ENCODE measurements at places on chromosomes 6 and 20.

DNA sequence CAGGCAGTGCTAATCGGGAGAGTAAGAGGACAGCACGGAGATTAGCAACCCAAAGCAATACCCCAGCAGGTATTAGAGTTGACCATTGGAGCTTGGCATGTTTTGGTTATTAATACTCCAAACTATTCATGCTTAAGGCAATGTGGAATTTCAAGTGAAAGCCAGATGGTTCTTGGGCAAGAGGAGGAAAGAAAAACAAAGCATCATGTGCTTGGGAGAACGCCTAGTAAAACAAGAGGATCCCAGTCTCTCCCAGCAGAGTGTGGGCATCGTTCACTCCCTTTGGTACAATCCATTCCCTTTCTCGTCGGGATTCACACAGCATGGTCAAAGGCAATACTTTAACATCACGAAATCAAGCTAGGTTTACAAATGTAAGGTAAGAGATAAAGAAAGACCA lies 349.8 kb downstream of the PRKN start:
- no peak for DNase-seq

DNA sequence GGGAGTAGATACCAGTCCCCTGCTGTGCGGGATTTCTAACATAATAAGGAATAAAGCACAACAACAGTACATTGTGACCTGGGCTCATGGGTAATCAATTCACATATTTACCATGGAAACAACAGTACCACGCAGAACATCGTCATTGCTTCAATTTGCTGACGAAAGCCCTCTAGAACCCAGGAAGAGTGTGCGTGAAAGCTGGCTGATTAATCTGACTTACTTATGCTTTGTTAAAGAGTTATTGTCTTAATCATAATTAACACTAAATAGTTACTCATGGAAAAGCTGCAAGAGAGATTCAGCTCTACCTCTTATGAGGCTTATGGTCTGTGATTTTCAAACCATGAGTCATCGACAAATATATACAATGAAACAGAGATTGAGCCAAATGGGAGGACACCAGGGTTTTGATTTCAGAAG lies 644.3 kb upstream of the AGPAT4 start:
- DNase-seq = no peak

DNA sequence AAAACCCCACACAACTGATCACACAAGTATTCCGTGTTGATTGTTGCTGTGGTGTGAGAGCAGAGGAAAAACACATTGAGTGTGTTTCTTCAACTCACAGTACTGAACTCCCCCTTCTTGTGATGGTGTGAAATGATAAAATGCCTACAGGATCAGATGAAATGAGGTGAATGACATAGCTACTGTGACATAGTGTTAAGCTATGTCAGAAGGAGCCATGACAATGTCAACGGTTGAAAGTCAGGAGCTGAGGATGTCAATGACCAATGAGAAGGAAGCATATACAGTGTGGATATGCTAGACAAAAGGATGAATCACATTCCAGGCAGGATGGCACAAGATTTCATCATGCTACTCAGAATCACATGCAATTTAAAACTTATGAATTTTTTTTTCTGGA lies 38.8 kb downstream of the WASF1 start:
- no peak for DNase-seq

DNA sequence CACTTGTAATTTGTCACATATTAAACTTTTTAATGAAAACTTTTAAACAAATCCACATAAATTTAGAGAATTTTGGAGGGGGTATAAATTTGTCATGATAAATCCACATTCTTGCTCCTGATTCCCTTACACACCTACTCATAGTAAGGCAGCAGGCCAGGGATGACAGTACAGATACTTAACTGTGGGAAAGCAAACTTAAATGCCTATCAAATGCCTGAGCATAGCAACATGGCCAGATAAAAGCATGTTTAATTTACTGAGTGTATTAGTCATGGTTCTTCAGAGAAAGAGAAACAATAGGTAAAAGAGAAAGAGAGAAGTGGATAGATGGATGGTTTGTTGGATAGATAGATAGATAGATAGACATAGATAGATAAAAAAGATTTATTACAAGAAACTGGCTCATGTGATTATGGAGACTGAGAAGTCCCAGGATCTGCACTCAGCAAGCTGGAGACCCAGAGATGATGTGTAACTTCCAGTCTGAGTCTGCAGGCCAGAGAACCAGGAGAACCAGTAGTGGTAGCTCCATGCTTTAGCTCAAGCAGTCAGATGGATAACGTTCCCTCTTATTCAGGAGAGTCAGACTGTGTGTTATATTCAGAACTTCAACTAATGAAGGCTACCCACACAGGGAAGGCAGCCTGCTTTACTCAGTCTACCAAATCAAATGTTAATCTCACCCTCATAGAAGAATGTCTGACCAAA lies 15.9 kb upstream of the ADGRF1 start:
- DNase-seq = no peak

GRCh38 chr6:136607932-136608772 lies 57.9 kb upstream of the MAP7 start:
- DNase-seq = peak; percentile 81

DNA sequence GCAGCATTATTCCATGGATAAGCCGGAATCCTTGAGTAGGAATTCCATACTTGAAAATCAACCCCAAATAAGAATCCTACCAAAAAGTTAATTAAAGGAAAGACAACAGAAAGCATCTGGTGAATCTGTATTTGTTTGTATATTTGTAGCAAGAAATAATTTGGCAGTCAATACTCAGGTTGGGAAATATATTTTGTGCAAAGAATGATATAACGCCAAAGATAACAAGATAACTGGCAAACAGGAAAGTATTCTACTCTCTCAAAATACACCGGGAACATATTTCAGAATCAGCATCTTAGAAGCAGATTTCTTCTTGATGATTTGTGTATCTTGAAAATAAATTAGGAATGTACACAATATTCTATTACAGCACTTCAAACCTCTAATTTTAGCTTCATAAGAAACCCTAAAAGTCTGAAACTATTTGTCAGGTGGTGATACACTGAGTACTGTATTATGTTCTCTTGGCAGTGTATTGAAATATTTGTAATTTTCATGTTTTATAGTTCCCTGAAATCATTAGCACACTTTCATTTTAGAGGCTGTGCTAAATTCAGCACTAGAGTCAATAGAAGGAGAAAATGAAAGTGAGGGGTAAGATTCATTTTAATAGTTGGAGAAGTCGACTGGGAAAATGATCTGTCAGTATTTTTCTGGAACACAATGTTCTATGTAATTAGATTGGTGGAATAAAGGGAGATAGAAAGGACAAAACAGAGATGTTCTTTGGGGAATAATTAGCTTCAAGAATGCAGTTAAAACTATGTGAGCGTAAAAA lies 879.7 kb upstream of the GJE1 start:
- no peak for DNase-seq

DNA sequence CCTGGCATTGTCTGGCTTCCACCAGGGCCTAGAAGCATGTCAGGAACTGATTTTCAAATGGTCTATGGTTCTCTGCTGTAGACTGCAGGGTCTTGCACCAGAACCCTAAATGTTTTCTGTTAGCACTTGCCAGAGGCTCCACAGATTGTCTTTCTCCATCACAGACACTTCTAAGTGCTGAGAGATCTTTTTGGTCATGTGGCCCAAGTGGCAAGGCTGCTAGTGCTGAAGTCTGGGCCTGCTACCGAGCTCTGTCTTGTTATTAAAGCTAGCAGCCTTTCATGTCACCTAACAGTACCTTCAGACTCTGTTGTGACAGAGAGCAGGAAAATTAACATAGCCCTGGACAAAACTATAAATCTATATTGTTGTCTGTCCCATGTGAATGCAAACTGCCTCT lies 120.7 kb upstream of the BACH2 start:
- DNase-seq = no peak

- no peak for DNase-seq
Observed at GRCh38 chr20:1734269-1734858, 76.8 kb upstream of the SIRPG start.

- no peak for DNase-seq
Observed at GRCh38 chr20:57470212-57470522, 54.8 kb downstream of the CTCFL start.

- no peak for DNase-seq
Observed at GRCh38 chr6:47153404-47153755, 111.2 kb upstream of the ADGRF1 start.

GRCh38 chr6:1643830-1644445 lies 34.2 kb downstream of the FOXC1 start:
- DNase-seq = no peak

GRCh38 chr20:21453690-21454089 lies 56.4 kb upstream of the NKX2-4 start:
- no peak for DNase-seq

DNA sequence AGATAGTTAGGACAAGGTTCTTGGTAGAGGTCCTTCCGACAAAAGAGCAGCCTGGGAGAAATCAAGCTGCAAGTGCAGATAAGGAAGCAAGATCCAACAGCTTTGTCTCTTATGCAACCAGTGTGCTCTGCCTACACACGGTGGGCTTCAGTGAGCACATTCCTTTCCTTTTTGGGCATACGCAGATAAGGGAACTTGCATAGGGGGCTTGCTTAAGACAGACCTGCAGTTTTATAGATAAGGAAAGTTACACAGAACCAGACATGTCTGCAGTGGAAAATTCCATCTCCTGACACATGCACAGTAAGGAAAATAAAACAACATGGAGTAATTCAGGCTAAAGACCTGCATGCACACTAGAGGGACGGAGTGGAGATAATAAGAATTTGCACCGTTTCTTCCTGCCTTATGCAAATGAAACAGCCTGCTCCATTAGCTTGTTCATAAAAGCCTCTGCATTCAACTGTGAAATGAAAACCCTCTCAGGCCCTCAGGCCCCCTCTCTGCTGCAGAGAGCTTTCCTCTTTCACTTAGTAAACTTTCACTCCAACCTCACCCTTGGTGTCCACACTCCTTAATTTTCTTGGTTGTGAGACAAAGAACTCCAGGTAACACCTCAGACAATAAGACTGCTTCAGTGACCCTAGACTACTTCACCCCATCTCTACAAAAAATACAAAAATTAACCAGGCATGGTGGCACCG lies 97.5 kb upstream of the MYLIP start:
- DNase-seq = no peak

- DNase-seq = no peak
Observed at GRCh38 chr6:33492093-33492492, 37.7 kb downstream of the ZBTB9 start.

DNA sequence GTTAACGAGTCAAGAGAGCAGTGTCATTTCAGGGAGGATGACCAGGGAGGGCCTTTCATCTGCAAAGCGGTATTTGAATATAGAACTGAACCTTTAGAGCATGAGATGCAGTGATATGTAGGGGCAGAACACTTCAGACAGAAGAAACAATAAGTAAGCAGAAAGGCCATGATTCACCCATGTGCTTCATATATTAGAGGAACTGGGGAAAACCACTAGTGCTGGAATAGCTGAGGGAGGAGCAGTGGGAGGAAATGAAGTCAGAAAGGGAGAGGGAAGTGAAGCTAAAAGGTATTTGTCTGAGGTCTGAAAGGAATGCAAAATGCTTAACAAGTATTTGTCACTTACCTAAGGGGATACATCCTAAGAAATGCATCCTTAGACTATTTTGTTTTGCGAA lies 391.2 kb downstream of the ADGRB3 start:
- DNase-seq = no peak

DNA sequence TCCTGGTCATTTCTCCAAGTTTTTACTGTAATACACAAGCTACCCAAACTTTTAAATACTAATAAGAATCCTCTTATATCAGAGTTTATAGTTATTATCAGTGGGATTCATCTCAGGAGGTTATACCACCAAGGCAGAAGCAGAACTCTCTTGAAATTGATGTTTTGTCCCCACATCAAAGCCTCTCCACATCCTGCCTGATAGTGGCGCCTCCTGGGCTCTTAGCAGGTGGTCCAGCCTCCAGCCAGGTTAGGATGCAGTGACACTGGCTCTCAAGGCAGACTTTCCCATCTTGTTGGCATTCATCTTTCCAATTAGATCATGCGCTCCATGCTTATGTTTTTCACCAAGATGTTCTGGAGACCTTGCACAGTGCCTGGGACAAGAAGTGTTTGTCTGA lies 81.8 kb upstream of the INSM1 start:
- DNase-seq = no peak

GRCh38 chr6:49648036-49648435 lies 11.4 kb upstream of the RHAG start:
- no peak for DNase-seq

- no peak for DNase-seq
Observed at GRCh38 chr20:31664696-31665354, 27.1 kb downstream of the COX4I2 start.

DNA sequence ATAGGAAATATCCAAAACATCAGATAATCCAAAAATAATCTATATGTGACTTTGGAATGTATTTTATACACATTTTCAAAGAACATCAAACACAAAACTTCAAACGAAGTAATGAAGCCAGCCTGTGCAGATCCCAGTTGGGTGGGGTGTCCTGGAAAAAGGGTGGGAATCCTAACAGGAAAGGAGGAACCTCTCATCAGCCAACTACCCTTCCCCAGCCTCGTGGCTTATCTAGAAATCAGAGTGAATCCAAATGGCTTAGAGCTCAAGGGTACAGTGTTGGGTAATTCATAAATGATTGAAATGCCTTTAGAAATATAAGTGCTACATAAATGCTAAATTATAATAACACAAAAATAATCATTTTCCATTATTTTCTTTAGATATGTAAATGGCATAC lies 115.1 kb upstream of the SOX4 start:
- DNase-seq = no peak

- no peak for DNase-seq
Observed at GRCh38 chr20:58139849-58140786, 88.3 kb downstream of the ANKRD60 start.

GRCh38 chr6:159646116-159646515 lies 46.9 kb downstream of the SOD2 start:
- no peak for DNase-seq

GRCh38 chr20:44632103-44632752 lies 19.3 kb downstream of the ADA start:
- no peak for DNase-seq

DNA sequence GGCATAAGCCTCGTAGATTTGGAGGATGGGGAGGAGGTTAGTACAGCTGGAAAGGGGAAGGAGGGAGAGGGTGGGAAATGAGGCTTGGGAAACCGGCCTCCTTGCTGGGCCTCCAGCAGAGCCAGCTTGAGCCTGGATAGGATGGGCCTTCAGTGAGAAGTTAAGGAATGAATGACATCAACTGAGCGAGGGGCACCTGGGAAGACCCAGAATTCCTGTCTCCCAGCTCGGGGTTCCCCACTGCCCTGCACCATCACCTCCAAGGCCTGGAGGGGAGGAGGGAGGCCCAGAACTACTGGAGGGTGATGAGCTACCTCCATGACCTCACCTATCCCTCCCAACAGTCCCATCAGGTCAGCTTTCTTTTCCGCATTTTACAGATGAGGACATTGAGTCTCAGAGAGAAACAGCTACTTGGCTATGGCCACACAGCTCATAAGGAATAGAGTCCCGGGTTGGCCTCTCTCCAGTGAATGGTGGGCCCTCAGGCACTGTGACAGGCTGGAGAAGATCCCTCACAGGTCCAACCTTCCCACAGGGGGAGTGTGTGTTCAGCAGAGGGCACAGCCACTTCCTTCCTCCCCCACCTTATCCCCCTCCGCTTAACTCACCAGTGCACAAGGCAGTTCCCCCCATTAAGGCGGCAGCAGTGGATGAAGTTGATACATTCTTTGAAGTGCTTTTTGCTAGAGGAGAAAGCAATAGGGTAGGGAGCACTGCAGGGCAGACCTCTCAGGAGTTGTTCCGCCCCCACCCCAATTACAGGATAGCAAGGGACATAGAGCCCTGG lies 6.8 kb downstream of the DUSP15 start:
- no peak for DNase-seq

All from activated naive CD4-positive, alpha-beta T cell treated with anti-CD3 and anti-CD28 coated beads, Interleukin-2, amount 50 U/mL, for 16 hours (primary cell).